ENCODE measurements at places on chromosomes 16 and 17.

DNA sequence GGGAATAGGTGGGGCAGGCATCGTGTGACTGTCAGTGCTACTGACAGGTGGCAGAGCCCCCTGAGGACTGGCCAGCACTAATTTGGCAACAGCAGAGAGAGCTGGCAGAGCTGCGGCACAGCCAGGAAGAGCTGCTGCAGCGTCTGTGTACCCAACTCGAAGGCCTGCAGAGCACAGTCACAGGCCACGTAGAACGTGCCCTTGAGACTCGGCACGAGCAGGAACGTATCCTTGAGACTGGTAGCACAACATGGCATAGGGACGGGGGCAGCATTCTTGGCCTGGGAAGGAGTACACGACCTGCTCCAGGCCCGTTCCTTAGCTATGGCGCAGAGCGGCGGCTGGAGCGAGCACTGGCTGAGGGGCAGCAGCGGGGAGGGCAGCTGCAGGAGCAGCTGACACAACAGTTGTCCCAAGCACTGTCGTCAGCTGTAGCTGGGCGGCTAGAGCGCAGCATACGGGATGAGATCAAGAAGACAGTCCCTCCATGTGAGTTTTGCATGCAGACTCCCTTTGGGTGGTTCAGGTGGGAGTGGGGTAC lies 3.0 kb upstream of the NRN1L start:
- DNase-seq, result no peak

DNA sequence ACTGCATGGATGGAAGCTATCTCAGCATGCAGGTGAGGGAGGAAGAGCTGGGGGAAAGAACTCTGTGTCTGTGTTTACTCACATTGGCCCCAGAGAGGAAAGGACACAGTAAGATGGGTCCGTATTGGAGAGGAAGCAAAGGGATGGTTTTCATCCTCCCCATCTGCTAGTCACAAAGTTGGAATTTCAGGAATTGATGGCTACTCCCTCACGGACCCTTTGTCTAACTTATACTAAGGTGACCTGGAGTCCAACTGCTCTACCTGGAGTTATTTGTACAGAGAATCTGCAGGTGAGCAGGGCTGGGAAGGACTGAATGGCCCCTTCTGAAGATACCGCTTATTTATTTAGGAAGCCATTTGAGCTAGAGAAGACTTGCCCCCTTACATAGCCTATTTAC lies 55.1 kb downstream of the WNT3 start:
- no peak for DNase-seq

- no peak for DNase-seq
Measured at GRCh38 chr17:31825961-31826691, 32.9 kb downstream of the COPRS start.

- DNase-seq, result no peak
Measured at GRCh38 chr16:30094541-30095165, 1.4 kb downstream of the YPEL3 start.

DNA sequence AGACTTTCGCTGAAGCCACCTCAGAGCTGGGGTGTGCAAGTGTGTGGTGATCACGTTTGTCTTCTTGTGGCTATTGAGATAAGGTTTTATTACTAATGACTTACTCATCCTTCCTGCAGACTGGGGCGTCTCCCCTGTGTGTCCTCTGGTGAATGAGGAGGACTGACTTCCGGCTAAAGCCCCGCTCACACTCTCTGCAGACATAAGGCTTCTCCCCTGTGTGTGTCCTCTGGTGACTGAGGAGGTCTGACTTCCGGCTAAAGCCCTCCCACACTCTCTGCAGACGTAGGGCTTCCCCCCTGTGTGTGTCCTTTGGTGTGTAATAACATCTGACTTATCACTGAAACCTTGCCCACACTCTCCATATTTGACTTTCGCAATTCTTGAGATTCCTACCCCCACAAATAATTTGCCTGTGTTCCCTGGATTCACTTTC lies 19.4 kb downstream of the PRDM7 start:
- DNase-seq, result no peak

- no peak for DNase-seq
Measured at GRCh38 chr17:39243155-39243554, 17.4 kb upstream of the STAC2 start.

DNA sequence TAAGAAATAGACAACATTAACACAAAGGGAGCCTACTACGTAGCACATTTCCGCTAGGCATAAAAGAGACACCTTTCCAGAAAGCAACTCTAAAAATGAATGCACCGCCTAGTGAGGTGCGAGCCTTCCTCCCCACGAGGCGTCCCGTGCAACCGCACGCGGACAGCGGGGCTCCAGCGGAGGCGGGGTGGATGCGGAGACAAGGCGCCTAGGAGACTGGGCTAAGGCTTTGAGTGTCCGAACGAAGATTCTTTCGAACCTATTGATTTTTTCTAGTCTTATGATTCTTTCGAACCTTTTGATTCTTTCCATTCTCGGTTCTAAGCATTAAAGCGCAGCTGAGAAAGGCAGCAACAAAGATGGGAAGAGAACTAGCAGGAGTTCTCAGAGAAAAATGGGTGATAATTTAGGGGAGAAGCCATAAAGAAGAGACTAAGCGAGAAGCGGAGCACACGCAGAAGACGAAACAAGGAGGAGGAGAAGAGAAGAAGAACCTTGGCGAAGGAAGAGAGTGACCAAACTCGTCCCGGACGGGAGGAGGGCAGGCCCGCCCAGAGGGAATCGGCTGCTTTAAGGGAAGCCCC lies 394 bp upstream of the CPD start:
- peak; percentile 29 for DNase-seq

- no peak for DNase-seq
Measured at GRCh38 chr17:17911001-17911613, 61.1 kb downstream of the TOM1L2 start.

- DNase-seq, result no peak
Measured at GRCh38 chr17:46732754-46733398, 85.6 kb downstream of the WNT3 start.

DNA sequence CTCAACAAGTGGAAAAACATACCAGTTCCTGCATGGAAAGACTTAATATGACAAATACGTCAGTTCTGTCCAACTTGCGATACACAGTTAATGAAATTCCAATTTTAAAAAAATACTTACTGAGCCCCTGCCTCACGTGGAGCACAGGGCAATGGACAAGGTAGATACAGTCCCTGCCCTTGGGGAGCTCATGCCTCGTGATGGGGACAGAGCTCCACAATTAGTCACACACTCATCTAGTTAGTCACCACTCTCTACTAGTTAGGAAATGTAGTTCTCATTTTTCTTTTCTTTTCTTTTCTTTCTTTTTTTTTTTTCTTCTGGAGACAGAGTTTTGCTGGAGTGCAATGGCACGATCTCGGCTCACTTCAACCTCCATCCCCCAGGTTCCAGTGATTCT lies 74.7 kb upstream of the CDH5 start:
- no peak for DNase-seq

- DNase-seq, result no peak
Measured at GRCh38 chr17:69870751-69871199, 204.2 kb upstream of the KCNJ16 start.

- DNase-seq, result no peak
Measured at GRCh38 chr17:5708344-5708743, 124.0 kb upstream of the NLRP1 start.

DNA sequence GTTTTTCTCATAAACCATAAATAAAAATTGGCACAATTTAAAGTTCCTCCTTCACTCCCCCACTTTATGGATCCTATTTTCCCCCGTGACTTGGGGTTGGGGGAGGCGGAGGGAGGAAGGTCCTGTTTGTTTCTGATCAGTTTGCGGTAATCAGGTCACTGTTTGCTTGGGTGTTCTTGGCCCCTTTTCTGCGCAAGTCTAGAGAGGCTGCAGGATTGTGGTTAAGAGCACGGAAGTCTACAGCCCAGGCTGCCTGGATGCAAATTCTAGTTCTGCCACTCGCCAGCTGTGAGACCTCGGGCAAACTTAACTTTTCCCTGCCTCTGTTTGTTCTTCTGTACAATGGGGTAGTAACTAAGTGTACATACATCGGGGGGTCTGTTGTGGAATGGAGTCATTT lies 12.1 kb downstream of the ATP2C2 start:
- no peak for DNase-seq

- no peak for DNase-seq
Measured at GRCh38 chr16:87821376-87822107, 47.8 kb downstream of the SLC7A5 start.

- DNase-seq, result no peak
Measured at GRCh38 chr16:10667239-10667638, 27.5 kb downstream of the TEKT5 start.

GRCh38 chr17:67615736-67616135 lies 102.0 kb upstream of the NOL11 start:
- no peak for DNase-seq

DNA sequence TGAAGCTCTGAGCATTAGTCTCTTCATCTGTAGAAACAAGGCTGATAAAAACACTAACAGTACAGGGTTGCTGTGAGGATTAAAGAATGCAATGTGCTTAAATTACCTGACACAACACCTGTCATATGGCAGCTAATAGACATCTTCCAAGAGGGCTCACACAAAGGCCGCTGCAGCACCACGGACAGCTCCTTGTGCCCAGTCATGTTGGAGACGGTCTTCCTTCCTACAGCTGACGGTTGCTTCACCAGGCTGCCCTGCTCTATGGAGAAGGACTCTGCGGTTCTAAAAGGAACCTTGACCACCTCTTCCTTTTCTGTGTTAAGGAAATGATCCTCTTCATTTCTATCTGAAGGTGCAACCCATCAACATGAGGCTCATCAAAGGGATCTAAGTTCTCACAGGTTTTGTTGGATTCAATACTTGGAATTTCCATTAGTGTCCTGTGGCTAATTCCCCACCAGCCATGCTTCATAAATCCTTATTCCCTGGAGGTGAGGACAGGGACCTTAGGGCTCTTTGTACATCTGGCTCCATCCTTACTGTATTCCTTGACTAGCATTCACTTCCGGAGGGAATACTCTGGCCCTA lies 138.9 kb upstream of the CES5A start:
- DNase-seq, result peak; percentile 51

DNA sequence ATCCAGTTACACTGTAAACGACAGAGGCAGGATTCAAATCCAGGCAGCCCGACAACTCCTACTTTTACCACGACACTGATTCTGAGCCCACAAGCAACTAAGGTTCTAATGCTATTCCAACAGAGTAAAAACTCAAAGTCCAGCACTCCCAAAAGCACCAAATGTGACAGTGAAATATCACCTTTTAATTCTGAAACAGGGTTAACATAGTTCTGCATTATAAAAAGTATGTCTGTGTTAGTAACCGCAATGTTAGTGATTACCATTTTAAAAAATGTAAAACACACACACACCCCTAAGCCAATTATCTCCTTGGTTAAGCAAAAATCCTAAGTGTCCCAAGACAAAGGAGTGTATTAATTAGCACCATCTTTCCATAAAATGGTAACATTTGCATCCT lies 19.7 kb downstream of the HELZ start:
- no peak for DNase-seq

- DNase-seq, result no peak
Measured at GRCh38 chr17:74776990-74777389, 845 bp upstream of the NAT9 start.

DNA sequence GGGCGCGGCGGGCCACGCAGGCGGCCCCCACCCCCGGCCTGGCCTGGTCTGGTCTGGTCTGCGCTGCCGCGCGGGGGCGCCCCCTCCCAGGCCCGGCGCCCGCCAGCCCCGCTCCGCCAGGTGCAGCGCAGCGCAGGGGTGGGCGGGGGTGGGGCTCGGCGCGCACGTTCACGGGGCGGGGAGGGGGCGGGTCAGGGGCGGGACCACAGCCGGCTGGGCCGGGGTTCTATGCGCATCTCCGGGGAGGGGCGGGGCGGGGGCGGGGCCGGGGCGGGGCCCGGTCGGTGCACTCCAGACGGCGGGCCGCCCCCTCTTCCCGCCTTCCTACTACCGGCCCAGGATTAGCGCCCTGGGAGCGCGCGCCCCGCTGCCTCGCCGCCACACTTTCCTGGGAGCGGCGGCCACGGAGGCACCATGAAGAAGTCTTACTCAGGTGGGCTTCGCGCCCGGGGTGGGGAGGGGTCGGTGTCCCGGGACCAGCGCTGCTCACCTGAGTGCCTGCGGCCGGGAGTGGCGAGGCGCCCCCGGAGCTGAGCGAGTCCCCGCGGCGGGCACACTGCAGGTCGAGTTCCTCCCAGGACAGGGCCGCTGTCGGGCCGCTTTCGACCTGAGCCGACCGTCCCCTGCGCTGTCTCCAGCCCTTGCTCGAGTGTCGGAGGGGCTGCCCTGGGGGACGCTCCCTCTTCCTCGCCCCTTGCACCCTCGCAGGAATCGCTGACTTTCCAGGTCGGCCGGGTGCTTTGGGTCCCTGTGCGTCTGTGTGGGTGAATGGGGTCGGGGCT lies 140.5 kb downstream of the SEC14L1 start:
- DNase-seq, result peak; percentile 87

DNA sequence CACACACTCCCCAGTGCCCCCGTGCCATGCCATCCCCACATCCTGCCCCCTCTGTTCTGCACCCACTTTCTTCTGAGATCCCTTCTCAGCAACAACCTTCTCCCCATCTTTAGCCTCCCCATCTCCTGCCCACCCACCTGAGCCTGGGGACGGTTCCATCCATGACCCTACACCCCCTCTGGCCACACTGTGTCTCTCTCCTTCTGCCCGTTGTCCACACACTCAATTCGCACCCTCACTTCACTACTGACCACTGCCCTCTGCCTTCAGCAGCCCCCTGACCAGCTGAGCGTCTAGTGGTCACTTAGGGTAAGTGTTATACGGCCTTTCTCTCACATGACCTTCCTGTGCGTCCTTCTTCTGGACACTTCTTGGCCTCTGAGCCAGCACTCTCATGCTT lies 6.1 kb downstream of the ARHGAP27 start:
- no peak for DNase-seq

- no peak for DNase-seq
Measured at GRCh38 chr16:48413272-48413671, 28.1 kb upstream of the SIAH1 start.

DNA sequence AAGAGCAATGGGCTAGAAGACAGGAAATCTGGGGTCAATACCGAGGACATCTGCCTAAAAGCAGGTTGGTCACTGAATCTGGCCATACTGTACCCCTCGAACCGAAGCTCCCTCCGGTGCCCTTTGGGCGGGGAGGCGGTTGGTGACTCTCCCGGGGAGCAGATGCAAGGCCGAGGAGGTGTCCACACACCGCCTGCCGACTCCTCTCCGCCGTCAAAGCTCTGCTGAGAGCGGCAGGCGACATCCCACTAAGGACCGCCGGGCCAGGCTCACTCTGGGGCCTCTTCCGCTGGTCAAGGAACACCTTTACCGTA lies 458 bp downstream of the ZNF200 start:
- no peak for DNase-seq

- no peak for DNase-seq
Measured at GRCh38 chr16:21650521-21650920, 1.9 kb downstream of the IGSF6 start.

DNA sequence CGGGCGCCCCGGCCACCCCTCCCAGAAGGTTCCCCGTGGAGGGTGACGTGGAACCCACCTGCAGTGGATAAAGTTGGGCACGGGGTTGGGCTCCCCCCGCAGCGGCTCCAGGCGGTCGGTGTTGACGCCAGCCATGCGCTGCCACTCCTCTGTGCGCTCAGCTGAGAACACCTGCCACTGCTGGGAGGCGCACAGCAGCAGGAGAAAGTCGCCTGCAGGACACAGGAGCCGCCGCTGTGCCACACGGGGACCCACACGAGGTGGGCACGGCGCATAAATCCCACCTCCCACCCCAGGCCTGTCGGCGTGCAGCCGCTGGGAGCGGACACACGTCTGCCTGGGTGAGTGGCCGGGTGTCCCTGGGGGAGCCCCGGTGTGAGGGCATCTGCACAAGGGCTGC lies 20.7 kb downstream of the CTU2 start:
- no peak for DNase-seq

- DNase-seq, result no peak
Measured at GRCh38 chr16:13176711-13177110, 275.3 kb downstream of the SHISA9 start.

All from Calu3 (cell line).